ENCODE measurements at places on chromosomes 7 and 10.

GRCh38 chr7:47572939-47573757 lies 8.8 kb downstream of the TNS3 start:
- DNase-seq = no peak

DNA sequence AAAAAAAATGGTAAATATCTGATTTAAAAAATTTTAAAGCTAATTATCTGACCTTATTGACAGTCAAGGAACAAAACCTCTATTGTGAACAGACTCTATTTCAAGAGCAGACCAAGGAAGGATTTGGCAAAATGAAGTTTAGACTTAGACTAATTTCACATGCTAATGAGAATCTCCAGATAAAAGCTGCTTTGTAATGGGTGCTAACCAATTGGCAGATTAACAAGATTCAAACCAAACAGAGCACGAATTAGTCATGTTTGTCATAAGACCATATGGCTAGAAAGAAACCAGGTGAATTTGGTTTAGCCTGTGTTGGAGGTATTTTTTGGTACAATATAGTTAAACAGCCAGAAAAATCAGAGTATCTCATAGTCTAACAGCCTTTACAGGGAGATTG lies 429.1 kb upstream of the NFE2L3 start:
- DNase-seq = no peak

- DNase-seq = no peak
Measured at GRCh38 chr10:106479636-106480035, 684.9 kb downstream of the SORCS1 start.

DNA sequence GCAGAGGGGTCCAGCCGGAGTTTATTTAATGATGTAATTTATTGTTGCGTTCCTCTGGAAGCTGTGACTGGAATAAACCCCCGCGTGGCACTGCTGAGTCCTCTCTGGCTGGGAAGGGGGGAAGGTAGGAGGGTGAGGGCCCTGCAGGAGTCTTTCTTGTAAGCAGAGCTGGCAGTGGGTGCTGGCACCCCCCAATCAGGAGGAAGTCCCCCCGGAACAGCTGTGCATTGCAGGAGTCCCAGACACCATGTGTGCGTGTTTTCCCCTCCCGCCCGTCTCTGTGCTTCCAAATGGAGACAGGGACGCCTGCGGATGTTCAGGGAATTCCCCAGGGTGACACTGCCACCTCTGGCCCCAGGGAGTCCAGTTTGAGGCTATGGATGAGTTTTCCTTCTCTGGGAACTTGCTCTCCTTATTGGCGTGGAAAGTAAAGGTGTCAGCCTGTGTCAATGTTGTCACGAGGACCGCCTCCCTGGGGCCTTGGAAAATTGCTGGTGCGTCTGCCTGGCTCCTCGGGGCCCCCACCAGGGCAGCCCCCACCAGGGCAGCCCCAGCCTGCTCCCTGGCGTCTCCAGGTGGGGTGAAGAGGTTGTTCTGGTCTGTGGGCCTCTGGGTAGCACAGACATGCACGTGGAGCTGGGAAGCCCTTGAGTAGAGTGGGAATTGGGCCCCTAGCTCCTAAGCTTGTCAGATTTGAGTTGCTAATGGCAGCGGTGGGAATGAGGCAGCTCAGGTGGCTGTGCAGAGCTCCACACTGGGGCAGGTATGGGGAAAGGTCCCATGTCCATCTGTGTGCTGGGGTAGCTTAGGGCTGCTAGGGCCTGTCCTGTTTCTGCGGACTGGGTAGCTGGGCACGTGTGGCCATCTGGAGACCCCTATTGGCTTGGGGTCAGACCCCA lies 2.7 kb downstream of the FZD9 start:
- no peak for DNase-seq

- DNase-seq = no peak
Measured at GRCh38 chr7:128000854-128001265, 30.4 kb downstream of the LRRC4 start.

DNA sequence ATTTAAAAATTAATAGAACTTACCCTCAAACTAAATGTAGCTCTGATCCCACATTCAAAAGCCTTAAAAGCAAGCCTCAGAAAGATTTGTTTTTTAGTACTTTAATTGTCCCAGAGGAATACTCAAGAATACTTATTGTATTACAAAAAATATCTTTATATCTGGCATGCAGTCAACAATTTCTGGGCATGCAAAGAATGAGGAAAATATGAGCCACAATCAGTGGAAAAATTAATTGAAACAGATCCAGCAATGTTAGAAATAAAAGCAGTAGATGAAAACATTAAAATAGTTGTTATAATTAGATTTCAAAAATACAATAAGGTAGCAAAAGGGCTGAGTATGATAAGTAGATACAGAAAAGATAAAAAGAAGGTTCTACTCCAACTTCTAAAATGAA lies 154.7 kb downstream of the PON1 start:
- no peak for DNase-seq

DNA sequence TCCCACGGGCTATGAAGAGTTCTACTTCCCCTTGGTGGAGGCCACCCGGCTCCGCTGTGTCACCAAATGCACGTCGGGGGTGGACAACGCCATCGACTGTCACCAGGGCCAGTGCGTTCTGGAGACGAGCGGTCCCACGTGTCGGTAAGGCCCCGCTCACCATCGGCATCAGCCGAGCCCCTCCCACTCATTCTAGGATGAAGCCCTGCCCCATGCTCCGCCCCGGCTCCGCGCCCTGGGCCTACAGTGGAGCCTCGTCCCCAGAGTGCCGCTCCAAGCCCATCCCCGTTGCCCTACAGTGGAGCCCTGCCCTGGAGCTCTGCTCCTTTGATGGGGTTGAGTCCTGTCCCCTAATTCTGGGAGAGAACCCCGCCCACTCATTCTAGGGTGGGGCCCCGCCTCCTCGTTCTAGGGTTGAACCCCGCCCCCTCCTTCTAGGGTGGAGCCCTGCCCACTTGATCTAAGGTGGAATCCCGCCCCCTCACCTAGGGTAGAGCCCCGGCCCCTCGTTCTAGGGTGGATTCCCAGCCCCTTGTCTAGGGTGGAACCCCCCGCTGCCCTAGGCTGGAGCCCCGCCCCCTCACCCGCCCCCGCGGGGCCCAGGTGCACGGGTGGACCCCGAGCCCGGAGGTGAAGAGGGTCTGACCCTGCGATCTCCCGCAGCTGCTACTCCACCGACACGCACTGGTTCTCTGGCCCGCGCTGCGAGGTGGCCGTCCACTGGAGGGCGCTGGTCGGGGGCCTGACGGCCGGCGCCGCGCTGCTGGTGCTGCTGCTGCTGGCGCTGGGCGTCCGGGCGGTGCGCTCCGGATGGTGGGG lies 3.4 kb upstream of the MUC12 start:
- DNase-seq = peak; percentile 92

DNA sequence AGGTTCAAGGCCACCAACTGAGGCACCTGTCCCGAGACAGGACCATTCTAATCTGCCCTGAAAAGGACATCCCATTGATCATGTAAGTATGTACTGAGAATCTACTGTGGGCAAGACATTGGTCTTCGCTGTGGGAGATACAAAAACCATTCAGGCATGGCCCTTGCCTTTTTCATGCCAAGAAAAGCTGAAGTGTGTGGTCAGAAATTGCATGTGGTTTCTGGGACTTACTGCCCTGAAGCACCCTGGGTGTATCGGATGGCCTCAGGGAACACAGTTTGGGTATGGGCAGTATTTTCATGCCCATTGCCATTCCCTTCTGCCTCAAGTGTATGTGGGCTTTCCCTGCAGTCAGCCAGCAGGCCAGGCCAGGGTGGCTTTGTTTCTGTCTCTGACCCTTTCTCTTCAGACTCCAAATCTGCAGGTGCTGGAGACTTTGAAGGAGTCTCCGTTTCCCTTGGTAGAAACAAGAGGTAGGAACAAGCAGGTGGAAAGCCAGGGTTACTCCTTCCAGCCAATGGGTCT lies 285.7 kb downstream of the ZEB1 start:
- no peak for DNase-seq

DNA sequence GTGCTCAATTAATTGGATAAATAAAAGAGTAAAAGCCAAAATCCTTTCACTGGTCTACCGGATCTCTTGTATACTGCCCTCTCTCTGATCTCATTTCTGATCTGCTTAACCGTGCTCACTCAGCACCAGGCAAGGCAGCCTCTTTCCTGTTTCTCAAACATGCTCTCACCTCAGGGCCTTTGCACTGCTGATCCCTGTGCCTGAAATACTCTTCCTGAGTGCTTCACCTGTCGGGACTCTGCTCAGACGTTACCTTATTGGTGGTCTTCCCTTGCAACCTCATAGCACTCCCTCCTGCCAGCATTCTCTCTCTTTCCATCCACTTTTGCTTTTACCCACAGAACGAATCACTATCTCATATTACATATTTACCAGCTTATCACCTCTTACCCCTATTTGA lies 55.6 kb downstream of the NPY start:
- no peak for DNase-seq

- DNase-seq = no peak
Measured at GRCh38 chr10:51421853-51422252, 277.5 kb downstream of the CSTF2T start.

DNA sequence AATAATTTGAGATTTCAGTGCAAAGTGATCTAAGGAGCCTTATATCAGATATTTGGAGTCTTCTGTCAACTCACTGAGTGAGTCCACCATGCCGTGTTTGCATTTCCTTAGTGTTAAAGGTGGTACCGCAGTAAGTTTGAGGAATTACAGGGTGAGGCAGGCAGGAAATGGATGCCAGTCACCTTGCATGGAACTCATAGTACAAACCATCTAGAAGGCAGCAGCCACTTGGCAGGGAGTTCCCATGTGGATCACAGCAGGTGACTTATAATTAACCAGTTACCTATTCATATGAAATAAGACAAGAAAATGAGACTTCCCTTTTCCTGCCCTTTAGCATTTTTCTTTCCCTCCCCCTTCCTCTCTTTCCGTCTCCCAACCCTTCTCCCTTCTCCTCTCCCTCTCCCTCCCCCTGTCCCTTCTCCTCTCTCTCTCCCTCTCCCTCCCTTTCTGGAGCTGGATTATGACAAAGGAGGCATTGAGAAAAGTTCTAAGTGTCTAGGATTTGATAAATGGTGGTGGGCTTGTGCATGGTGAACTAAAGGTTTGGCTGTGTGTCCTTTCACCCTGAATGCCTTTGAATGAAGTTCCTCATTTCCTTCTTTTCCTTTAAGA lies 94.1 kb downstream of the LRRC4 start:
- DNase-seq = no peak

GRCh38 chr7:123208793-123209192 lies 9.0 kb upstream of the SLC13A1 start:
- DNase-seq = no peak

DNA sequence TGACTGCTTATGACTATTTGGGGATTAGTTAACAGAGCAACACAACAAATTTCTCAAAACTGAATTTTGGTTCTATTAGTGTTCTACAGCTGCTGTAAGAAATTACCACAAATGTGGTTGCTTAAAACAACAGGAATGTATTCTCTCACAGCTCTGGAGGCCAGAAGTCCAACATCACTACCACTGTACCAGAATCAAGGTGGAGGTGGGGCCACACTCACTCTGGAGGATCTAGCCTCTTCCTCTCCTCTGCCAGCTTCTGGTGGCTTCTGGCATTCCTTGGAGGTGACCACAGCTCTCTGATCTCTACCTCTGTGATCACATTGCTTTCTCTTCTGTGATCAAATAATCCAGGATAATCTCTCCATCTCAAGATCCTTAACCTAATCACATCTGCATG lies 194.7 kb upstream of the BMPER start:
- DNase-seq = no peak

DNA sequence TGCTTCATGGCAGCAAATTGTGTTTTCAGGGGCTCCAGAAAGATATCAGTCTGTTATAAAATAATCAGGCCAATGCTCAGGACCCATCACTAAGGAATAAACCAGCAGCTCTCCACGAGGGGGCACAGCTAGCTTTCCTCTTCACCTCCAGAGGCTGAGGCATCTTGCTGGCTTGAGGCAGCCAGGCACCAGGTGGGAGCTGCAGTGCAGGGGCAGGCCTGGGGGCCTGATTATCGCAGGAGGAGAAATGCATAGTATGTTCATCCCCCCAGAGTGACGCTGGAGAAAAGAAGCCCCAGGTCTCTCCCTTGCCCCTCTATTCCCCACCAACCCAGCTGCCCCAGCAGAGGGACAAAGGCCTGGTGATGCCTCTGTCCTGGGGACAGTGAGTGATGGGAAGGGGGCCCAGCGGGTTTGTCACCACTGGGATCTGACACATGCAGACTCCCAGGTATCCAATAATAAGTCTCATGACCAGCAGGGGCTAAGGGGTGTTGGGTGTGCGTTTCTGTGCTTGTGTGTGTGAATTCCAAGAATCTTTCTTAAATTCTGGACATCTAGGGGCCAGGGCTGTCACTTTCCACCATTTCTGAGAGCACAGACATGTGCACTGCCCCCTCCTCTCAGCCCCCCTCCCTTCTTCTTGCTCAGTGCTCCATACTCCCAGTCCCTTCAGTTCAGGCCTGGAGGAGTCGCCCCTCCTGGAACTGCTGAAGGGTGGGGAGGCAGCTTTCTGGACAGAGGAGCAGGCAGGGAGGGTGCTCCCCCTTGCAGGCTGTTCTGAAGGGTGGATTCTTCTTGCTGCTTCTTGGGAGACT lies 128.1 kb upstream of the FAM20C start:
- no peak for DNase-seq

GRCh38 chr7:139744768-139745677 lies 32.8 kb downstream of the HIPK2 start:
- peak; percentile 41 for DNase-seq

DNA sequence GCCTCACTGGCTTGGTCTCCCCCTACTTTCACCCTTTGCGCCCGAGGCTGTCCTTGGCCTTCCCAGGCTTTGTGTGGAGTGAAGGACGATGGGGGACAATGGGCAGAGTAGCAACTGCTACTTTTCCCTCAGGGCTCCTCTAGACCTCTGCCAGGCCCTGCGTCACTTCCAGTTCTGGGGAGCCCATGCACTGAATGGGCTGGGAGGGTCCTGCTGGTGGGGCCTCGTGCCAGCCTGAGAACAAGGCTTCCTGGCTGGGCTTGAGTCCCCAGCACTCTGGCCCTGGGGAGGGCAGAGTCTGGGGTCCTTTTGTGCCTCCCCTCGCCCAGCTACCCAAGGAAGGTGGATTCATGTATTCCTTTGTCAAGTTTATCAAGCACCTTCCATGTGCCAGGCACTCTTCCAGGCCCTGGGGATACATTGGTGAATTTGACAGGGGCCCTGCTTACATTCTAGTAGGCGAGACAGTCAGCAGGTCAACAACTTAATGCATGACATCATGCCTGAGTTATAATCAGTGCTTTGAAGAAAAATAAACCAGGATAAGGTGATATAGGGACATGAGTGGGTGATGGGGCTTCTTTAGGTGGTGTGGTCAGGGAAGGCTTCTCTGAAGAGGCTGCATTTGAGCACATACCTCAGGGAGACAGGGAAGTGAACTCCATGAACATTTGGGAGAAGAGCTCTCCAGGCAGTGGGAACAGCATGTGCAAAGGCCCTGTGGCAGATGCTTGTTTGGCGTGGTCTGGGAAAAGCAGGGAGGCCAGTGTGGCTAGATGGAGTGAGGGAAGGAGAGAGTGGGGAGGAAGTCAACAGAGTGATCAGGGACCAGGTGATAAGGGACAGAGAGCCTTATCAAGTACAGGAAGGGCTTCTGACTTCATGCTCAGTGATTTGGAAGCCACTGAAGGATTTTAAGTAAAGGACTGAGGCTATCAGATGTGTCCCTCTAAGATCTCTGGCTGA lies 14.1 kb downstream of the ZMIZ1 start:
- DNase-seq = no peak

DNA sequence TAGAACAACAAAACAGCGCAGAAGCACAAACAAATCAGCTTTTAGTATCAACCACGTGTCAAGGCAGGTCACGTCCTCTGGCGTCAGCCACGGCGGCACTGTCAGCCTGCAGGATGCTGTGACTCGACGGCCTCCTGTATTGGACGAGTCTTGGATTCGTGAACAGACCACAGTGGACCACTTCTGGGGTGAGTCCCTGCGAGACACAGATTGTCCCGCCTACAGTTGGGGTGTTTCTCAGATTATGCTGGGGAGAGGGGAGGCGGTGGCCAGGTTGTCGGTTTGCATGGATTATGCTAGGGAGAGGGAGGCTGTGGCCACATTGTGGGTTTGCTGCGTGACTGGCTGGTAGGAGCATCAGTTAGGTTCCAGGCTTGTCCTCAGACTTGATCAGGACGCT lies 9.7 kb downstream of the SUN1 start:
- DNase-seq = no peak

Data from activated CD8-positive, alpha-beta memory T cell treated with anti-CD3 and anti-CD28 coated beads for 24 hours (primary cell).